SW 1271 (cell line): ENCODE measurements at places on chromosomes 6 and 20.

- DNase-seq = no peak
Measured at GRCh38 chr20:45020236-45020886, 54.0 kb downstream of the STK4 start.

DNA sequence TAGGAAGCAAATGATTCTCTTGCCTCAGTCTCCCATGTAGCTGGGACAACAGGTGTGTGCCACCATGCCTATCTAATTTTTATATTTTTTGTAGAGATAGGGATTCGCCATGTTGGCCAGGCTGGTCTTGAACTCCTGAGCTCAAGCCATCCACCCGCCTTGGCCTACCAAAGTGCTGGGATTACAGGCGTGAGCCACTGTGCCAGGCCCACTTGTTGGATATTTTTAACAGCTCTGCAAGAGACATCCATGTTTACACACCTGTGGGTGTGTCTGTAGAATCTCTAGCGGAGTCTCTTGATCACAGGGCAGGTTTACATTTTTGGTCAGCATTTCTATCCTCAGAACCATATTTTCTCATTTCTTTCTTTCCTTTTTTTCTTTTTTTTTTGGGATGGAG lies 53.1 kb upstream of the ZFP64 start:
- no peak for DNase-seq

DNA sequence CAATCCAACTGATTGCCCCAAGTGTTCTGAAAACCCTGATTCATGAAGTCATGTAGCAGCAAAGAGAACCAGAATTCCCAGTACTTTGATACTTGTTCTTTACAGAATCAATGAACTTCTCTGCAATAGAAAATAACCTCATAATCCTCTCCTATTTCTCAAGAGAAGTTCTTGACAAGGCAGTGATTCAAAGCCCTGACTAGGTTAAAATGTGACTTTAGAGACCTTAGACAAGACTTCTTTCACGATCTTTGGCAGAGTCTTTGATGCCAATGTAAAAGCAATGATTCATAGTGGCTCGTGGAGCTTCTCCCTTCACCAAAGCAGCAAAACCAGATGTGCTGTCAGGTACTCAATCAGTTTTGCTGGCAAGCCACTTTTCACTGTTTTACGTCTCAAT lies 95.2 kb downstream of the CDK19 start:
- DNase-seq = no peak

DNA sequence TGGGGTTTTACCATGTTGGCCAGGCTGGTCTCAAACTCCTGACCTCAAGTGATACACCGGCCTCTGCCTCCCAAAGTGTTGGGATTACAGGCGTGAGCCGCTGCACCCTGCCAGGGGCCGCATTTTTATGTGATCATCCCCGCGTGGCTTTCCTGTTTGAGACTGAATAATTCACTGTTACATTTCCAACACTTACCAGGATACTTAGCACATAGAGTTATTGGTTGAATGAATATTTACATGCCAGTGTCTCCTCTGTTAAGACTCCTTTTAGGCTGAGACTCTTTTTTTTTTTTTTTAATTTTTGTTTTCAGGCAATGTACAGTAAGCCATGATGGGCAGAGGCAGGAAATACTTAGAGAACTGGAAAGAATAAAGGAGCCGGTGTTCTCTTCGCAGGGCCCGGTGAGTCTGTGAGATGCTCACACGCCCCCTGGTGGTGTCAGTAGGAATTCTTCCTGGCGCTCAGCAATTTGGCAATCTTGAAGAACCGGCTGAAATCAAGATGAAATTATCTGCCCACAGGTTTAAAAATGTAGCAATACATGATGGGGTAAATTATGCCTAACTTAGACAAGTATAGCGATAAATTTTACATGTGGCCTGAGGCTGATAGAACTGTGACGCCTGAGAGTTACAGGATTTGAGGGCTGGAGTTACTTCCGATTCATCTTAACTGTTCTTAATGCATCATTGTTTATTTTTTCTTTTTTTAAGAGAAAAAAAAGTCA lies 7.6 kb upstream of the RNF114 start:
- DNase-seq = peak; percentile 68

GRCh38 chr6:139868576-139868975 lies 494.1 kb upstream of the CITED2 start:
- no peak for DNase-seq

DNA sequence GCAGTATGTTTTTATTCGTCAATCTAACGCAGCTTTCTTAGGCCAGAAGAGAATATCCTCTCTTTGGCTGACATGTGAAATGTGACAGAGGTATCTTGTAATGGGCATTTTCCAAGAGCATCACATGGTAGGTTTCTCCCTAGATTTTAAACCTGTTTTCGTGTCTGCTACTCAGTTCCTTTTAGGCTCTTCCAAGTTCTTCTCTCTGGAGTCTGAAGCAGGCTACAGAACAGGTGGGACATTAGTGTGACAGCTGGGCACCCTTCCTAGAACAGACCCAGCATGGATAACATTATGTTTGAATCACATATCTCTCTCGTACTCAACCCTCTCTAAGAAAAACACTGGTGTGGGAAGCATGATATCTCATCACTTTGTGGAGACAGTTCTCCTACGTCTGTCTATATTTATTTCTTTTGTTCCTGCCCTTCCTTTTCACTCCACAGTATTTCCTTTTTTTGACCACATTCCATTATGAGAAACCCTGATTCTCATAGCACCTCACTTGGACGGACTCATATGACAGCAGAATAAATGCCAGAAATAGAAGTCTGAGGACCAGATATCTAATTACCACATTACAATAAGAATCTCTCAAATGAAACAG lies 263.4 kb downstream of the NKAIN2 start:
- no peak for DNase-seq

DNA sequence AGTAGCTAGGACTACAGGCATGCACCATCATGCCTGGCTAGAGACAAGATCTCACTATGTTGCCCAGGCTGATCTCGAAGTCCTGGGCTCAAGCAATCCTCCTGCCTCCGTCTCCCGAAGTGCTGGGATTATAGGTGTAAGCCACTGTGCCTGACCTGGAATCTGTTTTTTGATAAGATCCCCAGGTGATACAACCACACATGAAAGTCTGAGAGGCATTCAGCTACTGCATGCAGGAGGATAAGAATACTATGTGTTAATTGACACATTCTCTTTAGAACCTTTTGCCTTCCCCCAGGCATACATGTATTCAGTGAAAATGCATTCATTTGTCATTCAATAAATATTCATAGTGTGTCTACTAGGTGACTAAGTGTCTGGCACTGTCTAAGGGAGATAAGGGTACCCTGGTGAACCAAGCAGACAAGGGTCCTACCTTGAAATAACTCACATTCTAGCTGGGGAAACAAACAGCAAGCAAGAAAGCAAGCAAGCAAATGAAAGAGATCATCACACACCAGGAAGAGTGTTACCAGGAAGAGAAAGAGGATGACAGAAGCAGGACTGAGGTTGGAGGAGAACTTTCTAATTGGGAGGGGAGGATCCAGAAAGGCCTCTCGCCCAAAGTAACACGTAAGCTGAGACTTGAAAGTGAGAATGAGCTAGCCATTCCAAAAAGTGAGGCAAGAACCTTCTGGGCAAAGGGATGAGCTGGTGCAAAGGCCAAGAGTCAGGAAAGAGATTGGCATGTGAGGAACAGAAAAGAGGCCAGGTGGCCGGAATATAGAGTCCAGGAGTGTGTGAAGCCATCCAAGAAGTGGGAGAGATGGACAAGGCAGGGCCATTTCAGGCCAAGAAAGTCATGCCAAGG lies 6.5 kb downstream of the GFOD1 start:
- no peak for DNase-seq

GRCh38 chr6:131061041-131061750 lies 1.8 kb downstream of the EPB41L2 start:
- no peak for DNase-seq

DNA sequence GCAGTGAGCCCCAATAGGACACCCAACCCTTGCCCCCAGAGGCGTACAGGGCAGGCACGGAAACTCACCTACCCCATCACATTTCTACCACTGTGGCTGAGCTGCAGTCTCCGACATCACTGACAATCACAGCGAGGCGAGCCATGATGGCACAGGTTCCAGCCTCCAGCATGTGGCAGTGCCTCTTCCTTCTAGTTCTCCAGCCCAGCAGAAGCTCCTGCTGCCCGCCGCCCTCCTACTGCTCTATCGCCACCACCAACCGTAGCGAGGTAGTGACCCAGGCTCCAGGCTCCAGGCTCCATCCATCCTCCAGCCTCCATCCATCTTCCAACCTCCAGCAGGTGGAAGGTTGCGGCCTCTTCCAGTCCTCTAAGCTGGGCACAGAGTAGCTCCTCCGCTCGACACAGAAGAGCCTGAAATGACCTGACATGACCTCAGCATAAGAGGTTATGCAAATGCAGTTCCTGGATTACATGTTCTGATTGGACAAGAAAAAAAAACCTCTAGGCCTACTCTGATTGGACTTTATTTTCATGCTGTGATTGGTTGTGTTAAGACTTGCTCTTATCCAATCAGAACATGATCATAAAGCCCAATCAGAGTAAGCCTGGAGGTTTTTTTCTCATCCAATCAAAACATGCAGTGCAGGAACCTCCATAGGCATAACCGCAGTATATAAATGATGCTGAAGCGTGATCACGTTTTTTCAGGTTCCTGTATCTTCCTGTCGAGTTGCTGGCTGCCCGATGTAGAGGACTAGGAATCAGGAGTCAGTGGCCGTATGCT lies 438.9 kb upstream of the ZNF337 start:
- DNase-seq = no peak

- DNase-seq = no peak
Measured at GRCh38 chr20:3632311-3633004, 30.7 kb downstream of the GFRA4 start.

GRCh38 chr6:157613011-157613522 lies 210.0 kb upstream of the SNX9 start:
- no peak for DNase-seq

DNA sequence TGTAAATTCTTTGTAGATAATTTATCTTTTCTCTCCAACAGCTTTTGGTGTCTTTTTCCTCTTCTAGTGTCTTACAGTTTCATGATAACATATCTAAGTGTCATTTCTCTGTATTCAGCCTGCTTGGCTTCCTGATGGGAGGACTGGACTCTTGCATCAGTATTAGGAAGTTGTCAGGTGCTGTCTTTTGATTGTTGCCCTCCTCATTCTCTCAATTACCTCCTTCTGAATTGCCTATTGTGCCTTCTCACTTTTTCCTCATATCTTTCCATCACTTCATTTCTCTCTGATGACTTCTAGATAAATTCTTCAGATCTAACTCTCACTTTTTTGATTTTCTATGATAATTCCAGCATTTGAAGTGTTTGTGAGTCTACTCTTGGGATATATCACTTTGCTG lies 154.4 kb upstream of the MLIP start:
- no peak for DNase-seq

DNA sequence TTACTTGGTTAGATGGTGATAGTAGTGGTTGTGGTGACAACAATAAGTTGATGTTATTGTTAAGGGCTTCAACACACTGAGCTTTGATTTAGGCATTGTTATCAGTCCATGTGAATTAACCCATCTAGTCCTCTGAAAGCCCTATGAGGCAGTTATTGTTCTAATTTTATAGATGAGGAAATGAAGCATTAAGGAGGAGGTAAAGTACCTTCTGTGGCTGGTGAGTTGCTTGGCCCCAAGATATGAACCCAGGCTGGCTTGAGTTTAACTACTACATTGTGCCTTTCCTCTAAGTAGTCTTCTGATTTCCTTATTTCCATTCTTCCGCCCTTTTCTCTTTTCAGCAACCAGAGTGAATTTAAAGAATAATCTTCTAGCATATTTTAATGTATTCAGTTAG lies 81.7 kb downstream of the QKI start:
- DNase-seq = no peak

DNA sequence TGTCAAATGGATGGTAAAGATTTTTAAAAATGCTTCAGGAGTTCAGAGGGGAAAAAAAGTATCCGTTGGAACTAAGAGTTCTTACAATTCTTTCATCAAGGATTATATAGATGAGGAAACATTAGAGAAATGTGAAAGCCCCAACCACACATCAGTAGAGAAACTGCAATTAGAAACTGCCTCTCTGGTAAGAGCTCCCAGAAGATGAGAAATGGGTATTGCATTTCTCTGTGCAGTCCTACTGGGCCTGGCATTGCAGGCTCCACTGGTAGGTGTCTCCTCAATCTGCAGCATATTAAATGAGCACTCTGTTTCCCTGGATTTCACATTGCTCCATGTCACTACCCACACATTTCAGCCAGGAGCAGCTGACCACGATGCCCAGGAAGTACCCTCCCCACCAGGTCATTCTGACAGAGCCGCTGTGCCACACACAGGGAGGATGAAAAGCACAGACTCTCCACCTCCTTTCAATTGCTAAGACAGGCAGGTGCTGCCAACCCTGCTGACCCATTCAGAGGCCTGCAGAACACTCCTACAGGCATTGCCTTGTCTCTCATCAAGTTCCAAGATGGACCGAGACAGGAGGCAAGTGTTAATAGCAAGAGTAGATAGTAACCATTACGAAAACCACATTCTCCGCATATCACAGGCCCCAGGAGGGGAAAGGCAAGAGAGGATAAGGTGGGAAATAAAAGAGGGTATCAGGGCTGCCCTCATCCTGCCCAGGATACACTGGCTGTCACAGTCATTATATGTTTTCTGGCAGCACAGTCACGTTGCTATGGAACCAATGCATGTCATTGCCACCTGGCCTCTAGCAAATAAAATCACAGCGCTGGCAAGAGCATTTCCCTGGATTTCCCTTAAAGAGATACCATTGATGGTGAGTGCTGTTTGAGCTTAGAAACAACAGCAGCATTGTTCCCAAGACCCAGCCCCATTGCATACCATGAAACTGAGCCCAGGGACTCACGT lies 241.7 kb downstream of the ATXN1 start:
- DNase-seq = no peak

DNA sequence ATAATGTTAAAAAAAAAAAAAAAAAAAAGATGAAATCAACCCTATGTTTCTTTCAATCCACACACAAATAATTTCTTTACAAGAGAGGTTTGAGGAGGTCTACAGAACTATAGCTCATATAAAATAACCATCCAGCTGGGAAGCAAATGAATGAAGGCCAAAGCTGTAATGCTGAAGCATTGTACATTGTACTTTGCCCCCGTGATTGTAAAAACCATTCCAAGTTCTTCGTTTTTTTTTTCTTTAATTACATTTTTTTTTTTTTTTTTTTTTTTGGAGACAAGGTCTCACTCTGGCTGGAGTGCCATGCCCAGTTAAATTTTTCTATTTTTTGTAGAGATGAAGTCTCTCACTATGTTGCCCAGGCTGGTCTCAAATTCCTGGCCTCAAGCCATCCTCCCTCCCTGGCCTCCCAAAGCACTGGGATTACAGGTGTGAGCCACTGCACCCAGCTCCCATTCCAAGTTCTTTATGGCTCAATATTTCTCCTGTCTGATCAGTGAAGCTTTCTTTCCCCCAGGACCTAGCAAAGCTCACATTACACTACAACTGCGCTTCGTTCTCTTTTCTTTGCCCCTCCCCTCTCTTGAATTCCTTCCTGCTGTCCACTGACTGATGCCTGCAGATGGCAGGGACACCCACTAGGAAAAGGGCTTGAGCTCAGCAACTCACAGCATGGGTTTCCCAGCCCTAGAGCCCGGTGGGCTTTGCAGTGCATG lies 53.0 kb upstream of the NOP56 start:
- no peak for DNase-seq

- DNase-seq = no peak
Measured at GRCh38 chr20:8175741-8176675, 43.9 kb downstream of the PLCB1 start.

- no peak for DNase-seq
Measured at GRCh38 chr20:39651645-39652325, 689.6 kb downstream of the DHX35 start.
